ENCODE measurements at places on chromosomes 3 and 15.

DNA sequence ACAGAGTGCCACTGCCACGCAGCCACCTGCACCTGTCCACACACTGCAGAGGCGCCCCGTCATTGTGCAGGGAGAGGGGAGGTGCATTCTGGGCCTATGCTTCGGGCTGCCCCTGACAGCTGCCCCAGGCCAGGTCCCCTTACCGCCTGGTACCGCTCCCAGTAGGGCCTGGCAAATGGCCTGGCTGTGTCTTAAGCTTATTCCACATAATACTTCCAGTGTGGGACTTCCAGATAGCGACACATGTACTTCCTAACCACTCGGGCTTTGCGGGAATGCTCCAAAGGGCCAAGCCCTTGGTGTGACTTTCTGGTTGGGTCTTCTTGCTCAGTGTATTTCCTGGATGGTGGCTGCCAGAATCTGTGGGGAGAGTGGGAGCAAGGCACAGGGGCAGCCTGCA is 254.3 kb upstream of the CHRNA7 start:
- DNase-seq, result no peak

DNA sequence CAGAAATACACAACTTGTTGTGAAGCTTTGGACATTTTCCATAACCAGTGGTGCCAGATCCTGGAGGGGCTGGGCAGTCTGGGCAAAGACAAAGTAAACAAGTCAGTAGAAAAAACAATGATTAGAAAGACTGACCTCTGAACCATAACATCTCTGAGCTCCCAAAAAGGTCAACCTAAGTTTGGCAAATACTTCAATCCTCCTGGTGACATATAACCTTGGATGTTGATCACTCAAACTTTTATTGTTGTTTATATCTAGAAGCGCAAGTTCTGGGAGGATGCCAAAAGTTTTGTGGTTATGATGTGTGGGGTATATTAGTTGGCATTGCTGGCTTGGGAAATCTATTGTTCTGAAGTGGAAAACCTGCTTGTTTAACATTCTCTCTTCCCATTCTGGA is 257.7 kb downstream of the DIPK2A start:
- no peak for DNase-seq

DNA sequence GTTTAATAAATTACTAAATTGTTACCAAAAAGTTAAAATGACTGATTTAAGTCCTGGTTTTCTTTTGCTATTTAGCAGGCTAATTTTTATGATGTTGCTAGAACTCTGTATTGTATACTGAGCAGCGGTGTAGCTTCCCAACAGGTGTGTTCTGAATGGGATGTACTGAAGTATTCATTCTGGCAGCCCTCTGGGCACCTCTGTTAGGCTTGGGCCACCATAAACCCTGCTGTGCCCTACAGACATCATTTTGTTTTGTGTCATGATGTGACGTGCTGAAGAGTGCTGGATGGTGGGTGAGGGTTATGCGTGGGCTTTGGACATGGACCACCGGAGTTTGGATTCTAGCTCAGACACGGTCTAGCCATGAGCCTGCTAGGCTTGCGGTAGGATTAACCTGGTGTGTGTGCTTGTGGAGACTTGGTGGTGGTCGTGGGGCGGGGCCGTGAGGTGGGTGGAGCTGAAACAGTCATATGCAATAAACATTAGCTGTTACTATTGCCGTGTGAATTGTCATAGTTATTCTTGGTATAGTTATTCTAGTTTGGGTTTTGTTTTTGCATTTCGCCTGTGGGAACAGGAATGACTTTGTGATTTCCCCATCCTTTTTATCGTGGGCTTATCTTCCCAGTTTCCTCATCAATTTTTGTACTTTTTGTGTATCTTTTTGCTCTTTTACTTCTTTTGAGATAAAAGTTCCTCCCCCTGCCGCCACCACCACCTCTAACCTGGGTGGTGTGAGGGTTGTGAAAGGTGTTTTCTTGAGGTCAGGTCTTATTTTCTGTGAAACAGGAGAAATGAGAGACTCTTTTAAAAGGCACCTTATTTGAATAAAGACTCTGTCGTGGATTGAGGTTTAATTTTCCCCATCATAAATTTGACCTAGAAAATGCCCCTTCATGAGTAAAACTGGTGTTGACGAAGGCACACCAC is 93.7 kb downstream of the MCTP2 start:
- no peak for DNase-seq

GRCh38 chr3:51678186-51678585 is 7.1 kb downstream of the TEX264 start:
- no peak for DNase-seq

DNA sequence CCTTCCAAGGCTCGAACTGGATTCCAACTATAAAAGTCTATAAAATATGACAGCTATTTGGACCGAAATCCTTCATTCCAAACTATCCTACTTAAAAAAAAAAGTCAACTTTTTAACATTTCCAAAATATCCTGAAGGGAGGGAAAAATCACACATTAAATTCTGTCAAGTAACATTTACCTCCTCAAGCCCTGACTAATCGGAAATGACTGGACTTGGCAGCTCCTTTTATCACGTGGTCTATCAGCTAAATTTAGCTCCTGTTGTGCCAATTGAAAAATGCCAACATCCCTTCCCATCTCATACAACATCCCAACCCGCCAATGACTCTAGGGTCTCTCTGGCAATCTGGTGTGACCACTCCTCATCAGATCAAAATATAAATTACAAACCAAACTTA is 297.9 kb downstream of the FHIT start:
- DNase-seq, result no peak

- no peak for DNase-seq
These were observed 8.8 kb downstream of the STARD9 start for GRCh38 chr15:42584031-42584765.

DNA sequence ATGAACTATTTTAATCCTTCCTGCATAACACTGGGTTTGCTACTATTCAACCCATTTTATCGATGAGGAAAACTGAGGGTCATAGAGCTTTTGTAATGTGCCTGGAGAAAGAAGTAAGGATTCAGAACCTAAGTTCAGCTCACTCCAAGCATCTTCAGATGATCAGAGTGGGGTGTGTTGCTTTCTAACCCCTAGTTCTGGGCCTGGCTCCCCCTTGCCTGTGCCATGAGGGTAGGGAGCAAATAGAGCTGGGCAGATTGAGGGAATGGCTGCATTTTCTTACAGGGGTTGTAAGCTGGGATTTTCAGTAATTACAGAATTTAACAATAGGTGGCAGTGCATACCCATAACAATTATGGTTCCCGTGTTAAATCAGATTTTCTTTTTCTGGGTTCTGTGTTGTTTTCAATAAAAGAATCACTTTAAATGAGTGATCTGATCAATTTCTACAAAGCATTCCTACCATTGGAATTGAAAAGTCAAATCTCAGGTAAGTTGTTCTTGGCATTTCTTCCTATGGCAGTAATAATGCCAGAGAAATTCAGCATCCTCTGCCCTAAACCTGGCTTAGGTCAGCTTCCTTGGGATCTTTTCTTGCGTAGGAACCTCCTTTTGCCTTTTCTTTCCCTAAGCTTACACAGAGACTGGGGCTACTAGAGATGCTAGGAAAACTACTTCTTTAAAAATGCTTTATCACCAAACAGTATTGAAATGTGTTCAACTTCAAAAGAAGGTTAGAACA is 103.8 kb upstream of the IL12A start:
- DNase-seq, result no peak

All from stimulated activated CD4-positive, alpha-beta T cell treated with anti-CD3 and anti-CD28 coated beads, Interleukin-1b, Interleukin-23, amount 100 ng/mL, for 48 hours (primary cell).